Fibroblast of gingiva (primary cell): ENCODE measurements at places on chromosomes 6 and 20.

- DNase-seq: peak; percentile 41
Observed at GRCh38 chr6:150250826-150251225, 108.0 kb downstream of the PPP1R14C start.

DNA sequence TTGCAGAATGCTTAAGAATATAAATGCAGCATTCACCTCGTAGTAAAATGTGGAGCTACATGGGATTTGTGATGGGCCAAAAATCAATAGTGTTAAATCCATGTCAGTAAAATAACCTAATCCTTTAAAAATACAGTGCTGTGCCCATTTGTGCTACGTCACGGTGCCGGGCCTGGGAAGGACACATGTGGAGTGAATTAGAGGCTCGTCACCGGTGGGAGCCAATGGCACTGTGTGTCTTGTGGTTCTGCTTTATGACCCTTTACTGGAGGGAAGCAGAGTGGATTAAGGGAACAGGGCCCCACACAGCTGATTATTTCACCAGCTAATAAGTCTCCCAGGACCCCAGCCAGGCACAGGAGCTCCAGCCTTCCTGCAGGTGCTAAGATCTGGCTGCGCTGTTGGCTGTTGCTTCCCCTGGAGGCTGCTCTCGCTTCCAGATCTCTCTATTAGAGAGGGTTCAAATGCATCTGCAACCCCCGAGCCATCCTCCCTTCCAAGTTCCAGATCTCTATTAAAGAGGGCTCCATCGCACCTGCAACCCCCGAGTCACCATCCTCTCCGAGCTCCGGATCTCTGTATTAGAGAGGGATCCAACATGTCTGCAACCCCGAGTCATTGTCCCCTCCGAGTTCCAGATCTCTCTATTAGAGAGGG is 405.8 kb downstream of the CDH4 start:
- no peak for DNase-seq

GRCh38 chr6:149014631-149015534 is 268.1 kb downstream of the UST start:
- peak; percentile 51 for DNase-seq

DNA sequence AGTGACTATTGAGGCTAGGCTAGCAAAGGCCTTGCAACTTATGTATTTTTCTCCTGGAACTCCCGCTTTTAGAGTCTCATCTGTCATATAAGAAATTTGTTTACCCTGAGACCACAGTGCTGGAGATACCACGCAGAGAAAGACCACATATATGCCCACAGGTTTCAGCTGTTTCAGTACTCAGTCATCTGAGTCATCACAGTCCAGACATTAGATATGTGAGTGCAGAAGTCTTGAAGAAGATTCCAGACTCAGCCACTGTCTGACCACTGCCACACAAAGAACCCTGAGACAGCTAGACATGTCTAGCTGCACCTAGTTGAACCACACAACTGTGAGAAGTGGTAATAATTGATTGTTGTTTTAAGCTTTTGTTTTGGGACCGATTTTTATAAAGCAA is 648.3 kb downstream of the EPM2A start:
- no peak for DNase-seq

- no peak for DNase-seq
Observed at GRCh38 chr20:41344477-41344876, 3.9 kb downstream of the LPIN3 start.

- no peak for DNase-seq
Observed at GRCh38 chr6:38603496-38603895, 36.2 kb downstream of the BTBD9 start.
